GF-D8 (cell line): ENCODE measurements at places on chromosomes 7 and 10.

DNA sequence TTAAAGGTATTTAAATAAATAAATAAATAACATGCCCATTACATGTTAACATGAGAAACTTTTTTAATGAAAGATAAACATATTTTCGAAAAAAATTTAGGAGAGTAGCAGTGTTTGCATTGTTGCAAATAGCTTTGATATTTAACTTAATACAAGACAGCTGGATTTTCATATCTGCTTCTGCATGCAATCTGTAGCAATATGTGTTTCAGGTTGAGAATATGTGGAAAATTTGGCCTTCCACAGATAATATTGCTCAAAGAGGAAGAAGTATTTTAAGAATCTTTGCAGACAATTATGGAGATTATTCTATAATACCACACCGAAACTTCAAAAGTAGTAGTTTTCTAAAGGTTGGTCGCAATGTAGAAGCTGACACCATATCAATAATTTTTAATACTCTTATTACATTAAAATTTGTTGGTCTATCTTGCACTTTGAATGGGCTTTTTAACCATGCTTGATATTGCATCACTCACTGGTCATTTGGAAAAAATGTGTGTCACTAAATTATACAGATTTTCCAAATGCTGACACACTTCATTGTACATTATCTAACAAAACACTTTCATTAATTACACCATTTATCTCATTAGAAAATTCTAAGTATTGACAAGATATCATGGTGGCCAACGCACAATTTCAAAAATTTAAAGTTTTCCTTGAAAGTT is 229.8 kb upstream of the HDAC9 start:
- DNase-seq: no peak

- no peak for DNase-seq
These were observed 614.7 kb downstream of the DNAJB6 start for GRCh38 chr7:157951300-157952049.

DNA sequence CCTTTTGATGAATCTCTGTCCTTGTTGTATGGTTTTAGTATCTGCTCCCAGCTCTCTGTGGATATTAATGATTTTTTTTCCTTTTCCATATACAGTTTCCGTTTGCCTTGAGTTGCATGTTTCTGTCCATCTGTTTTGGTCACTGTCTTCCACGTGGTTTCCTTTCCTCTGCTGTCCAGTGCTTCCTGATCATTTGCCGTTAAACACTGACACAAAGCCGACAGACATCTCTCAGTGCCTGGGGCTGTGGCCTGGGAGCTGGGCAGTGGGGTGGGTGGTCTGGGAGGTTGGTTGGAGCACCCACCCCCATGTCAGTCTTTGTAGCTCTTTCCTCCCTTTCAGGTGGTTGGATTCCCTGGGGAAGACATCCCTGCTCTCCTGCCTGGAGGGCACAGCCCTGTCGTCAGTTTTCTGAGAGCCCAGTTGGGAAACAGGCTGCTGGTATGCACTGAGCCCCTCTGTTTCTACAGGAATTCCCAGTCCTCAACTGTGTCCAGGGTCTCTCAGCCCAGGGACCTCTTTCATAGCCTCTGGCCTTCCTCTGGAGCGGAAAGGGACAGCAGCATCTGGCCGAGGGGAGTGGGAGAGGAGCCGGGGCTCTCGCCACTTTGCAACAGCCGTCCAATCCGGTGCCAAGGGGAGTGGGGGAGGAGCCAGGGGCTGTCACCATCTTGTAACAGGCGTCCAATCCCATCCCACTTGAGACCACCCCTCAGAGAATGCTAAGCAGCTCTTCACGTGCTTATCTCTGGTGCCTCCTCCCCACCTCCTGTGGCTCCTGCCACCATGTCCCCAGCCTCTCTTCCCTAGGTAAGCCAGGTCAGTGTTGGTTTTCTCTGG is 26.7 kb upstream of the MKI67 start:
- no peak for DNase-seq

DNA sequence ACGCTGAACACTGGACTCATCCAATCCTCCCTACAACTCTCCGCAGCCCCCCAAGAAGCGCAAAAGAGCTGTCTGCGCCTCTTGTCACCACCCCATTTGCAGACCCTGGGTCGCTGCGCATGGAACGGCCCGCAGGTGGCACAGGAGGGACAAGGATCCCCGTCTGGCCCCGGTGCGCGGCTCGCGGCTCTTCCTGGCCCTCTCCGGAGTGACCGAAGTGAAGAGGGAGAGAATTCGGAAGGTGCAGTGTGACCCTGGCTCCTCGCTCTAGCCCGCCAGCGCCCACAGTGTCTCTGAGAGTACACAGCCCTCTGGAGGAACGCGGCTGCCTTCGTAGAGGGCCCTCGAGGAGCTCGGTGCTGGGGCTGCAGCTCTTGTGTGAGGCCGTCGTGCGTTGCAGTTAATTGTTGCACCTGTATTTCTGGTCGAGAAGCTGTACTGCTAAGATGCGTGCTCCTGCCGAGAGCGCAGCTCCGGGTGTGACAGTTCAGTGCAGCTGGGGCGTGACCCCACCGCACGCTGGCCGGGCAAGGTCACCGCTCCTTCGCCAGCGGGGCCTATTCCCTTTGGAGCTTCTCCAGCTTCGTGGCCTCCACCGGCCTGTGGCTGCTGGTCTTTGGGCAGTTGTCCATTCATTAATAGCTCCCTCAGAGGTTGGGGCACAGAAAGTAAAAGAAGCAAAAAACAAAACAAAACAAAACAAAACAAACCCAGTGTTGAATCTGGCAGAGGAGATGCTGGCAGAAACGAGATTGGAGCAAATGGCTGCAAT is 119.0 kb downstream of the SEC23IP start:
- no peak for DNase-seq

GRCh38 chr10:35600193-35600592 is 4.9 kb upstream of the GJD4 start:
- no peak for DNase-seq

GRCh38 chr10:46530249-46531186 is 25.9 kb downstream of the GPRIN2 start:
- no peak for DNase-seq

DNA sequence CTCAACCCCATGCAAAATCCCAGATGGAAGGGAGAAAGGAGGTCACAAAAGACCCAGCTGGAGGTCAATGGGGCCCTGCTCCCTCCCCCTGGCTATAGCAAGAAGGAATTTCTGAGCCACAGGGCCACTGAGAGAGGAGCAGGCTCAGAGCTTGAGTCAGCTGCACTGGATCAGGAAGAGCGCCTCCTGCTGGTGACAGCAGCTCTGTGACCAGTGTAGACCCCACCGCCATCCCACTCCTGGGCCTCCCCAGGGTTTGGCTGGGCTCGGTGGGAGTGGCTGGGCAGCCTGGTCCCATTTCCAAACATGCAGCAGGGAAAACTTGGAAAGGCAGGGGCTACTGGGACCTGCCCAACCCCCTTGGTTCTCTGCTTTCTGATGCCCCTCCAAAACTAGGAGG is 31.5 kb upstream of the PRLHR start:
- no peak for DNase-seq

DNA sequence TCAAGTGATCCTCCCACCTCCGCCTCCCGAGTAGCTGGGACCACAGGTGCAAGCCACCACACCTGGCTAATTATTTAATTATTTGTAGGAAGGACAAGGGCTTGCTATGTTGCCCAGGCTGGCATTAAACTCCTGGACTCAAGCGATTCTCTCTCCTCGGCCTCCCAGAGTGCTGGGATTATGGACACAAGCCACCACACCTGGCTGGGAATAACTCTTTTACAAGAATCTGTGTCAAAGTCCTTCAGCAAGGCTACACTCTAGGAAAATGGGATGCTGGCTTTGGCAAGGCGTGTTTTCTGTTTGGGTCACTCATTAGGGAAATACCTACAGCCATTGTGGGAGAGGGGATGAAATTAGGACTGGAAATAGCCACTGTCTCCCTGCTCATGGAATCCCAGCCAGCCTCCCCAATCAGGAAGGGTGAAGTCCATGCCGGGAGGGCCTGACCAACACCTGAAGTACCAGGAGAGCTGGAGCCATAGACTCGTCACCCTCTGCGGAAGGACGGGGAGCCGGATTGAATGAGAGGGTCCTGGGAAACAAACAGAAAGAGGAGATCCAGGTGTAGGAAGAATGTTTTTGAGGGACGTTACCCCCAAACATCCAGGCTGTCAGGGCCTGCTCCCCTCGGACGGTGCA is 72.2 kb upstream of the MYL10 start:
- DNase-seq: no peak

DNA sequence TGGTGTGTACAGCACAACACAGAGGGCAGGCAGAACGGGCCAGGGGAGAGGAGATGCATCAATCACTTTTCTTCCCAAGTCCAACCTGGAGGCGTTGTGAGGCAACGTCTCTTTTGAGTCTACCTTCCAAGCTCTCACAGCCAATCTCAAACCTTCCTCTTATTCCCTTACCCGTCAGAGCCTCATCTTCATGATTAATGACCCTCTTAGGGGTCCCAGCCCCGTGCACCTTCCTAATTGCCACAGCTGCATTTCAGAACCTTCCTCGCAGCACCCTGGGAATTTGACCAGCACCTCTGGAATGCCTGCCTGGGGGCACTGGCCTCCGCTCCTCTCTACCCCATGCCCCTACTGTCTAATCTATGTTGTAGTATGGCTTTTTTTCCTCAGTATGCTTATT is 169.3 kb upstream of the PRR15 start:
- no peak for DNase-seq

DNA sequence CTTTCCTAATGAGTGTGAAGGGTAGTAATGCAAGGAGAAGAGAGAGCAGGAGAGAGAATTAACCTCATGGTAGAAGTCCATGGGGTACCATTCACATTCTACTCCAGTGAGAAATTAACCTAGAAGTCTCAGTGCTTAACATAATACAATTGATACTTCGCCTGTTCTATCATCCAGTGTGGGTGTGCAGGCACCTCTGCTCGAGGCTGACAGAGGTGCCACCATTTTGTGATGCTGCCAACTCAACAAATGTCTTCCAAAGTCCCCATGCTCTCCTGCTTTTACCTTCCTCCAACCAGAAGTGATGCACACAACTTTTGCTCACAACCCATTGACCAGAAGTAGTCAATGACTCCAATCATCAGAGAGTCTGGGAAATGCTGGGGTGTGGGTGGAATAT is 118.3 kb upstream of the LAMB4 start:
- no peak for DNase-seq

DNA sequence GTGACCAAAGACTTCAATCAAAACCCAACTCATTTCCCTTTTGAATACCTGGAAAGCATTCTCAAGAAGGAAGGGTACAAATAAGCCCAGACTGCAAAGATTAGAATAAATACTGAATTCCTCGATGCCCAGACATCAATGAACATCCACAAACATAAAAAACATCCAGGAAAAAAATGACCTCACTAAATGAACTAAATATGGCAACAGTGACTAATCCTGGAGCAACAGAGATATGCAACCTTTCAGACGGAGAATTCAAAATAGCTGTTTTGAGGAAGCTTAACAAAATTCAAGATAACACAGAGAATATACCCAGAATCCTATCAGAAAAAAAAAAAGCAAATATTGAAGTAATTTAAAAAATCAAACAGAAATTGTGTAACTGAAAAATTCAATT is 43.2 kb downstream of the PCLO start:
- DNase-seq: no peak

DNA sequence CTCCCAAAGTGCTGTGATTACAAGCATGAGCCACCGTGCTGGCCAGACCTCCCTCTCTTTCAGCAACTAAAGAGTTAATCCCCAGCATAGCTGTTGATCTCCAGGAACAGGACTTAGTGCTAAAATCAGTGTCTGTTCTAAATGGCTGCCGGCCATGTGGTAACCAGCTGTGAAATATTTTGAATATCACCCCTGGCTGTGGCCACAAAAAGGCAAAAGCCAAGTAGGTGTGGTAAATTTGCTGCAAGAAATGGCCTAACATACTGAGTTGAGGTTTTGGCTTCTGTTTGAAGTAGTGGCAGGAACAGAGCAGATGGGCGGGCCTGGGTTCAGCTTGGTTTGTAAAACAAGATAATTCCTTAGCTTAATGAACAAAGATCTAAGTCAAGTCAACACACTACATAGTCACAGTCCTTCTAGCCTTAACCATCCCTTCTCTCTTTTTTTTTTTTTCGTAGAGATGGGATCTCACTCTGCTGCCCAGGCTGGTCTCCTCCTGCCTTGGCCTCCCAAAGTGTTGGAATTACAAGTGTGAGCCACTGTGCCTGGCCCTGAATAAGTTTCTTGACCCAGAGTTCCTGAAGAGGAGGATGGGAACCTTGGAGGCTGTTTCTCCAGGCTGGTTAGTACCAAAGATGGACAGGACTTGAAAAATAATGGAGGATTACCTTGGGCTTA is 22.7 kb upstream of the AGFG2 start:
- no peak for DNase-seq

DNA sequence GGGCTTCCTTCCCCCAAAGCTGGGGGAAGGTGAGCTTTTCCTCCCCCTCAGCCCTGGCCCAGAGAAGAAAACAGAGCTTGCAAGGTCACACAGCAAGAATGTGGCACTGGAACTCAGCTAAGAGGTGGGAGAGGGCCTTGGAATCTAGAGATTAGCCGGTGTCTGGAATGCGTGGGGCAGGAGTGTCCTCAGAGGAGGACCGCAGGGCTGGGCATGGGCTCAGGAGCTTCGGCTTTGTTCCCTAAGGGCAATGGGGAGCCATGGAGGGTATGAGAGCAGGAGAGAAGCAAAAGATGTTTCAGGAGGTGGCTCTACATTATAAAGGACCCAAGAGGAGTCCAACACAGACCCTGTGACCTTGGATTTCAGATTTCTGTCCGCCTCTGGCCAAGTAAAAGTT is 127.2 kb upstream of the TNRC18 start:
- DNase-seq: no peak

GRCh38 chr10:70192326-70192968 is 22.1 kb upstream of the SAR1A start:
- no peak for DNase-seq

GRCh38 chr10:119830851-119831250 is 41.8 kb downstream of the MCMBP start:
- no peak for DNase-seq

DNA sequence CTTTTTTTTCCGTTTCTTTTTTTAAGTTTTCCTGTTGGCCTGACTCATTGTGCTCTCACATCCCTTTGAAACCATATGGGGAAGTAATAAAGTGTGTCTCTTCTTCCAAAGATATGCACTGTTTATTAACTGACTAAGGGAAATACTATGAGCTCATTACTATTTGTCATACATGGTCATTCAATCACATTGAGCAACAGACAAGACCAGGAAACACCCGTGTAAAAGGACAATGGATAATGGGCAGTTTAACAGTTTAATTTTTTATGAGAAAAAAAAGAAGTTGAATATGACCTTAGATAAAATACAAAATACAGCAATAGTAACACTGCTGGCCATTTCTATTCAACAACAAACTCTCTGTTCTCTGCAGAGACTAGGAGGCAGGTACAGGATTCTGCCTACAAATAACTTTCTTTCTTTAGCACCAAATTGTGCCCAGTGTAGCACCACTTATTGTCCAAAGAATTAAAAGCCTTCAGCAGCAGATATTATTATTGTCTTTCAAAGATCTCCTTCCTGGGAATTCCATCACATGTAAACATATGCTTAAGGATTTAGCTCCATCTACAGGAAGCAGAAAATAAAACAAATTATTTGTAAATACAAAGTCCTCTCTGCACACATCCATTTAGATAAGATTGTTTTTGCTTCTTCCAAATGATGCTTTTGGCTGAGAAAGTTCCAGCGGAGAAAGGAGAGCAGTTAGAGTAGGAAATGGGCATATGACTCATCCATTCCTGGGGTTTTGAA is 55.0 kb upstream of the AKR1E2 start:
- DNase-seq: no peak
